ENCODE measurements at places on chromosomes 12 and 14. TPM values are rescaled to one million over a fixed set of nuclear protein-coding genes. Genes with fewer than 3 reads are reported as not detected.

The LUM gene
- 606 TPM for polyA plus RNA-seq

The ESPL1 gene
- polyA plus RNA-seq: 6.0 TPM

The CCDC60 gene
- polyA plus RNA-seq: 0.37 TPM

The KRT81 gene
- 0.11 TPM for polyA plus RNA-seq

The SLC10A1 gene
- polyA plus RNA-seq: not detected

The FIGNL2 gene
- polyA plus RNA-seq: 1.4 TPM

GRCh38 chr12:49806321-49806813 lies 21.8 kb downstream of the NCKAP5L start:
- DNase-seq: no peak

DNA sequence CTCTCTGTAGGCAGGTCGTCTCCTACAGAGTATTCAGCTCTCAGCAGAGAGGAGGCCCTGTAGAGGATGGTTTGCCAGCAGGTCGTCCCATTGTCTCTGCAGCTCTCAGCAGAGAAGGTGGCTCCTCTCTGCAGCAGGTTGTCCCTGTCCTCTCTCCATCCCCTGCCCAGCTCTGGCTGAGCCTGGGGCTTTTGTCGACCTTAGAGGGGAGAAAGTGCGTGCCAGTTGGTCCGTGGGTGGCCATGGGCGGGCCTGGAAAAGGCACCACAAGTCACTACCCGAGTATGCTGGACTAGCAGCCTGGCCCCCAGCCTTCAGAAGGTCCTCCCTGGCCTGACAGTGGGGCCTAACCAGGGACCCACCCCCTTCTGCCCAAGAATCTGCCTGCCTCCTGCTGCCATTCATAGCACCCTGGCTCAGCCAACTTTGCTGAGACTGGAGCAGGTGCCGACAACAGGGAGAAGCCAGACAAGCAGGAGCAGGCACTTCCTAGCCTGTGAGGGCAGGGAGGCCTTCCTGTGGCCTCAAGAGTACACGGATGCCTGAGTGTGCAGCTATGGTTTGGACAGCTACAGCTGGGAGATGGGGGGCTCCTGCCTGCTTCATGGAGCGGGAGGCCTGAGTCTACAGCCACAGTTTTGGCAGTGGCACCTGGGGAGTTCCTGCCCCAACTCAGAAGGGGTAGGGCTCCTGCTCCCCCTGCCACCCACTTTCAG lies 59.7 kb upstream of the KCNH3 start:
- DNase-seq: no peak

GRCh38 chr12:1720494-1720893 lies 29.6 kb downstream of the ADIPOR2 start:
- DNase-seq: no peak

GRCh38 chr12:26044007-26044394 lies 80.8 kb downstream of the BHLHE41 start:
- DNase-seq: peak; percentile 35

DNA sequence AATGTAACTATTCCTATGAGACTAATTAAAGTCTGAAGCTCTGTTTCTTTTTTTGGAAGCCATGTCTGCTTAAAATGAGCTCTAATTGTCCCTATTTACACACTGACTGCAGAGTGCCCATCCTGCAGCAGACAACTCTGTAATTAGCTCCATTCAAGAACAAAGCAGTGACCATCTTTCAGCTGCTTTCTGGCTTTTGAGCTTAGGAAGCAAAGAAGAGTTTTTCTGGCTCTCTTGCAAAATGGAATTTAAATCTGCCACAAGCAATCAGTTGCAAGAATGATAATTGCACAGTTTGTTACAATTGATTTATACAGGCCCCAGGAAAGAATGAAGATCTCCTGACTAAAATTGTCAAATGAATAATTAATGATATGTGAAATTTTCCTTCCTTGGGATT lies 83.4 kb downstream of the GAS2L3 start:
- no peak for DNase-seq

DNA sequence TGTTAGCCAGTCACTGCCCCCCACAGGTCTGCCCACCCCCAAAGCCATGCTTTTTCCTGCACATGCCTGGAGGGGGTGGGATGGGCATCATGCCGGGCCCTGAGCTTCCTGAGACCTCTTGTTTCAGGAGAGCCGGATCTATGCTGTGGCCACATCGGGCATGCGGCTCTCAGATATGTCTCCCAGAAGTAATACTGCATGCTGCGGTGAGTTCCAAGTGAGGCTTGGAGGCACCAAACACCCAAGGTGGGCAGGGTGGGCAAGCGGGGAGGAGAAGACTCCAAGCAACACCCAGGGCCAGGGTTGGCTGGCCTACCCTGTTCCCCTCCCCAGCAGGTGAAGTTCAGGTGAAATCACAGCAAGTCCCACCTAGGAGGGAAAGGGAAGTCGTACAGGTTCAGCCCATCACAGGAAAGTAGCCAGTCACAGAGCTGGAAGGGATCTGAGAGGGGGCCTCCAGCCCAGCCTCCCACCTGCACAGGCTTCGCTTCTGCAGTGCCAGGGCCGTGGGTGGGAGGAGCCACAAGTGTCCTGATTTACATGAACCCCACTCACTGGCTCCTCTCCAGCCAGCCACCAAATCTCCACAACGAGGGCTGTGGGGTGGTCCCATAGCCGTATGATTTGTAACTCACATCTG lies 30.9 kb downstream of the PIGH start:
- no peak for DNase-seq

DNA sequence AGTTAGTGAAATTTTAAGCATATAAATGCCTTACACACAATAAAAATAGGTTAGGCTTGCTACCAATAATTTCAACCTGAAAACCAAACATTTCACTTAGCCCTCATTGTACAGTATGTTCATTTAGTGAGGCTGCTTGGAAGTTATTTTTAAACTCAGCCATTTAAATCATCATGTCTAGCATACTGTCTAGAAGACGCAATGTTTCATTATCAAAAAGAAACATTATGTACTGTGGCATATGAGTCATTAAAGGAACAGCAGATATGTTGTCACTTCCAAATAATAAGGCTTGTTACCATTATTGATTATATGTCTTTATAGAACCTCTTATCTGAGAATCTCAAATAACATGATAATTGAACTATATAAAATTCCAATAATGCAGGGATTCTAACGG lies 304.7 kb downstream of the RMST start:
- no peak for DNase-seq

GRCh38 chr12:62705846-62706245 lies 229.1 kb downstream of the PPM1H start:
- no peak for DNase-seq

GRCh38 chr14:44109036-44109435 lies 398.0 kb downstream of the FSCB start:
- no peak for DNase-seq

GRCh38 chr14:71541973-71542690 lies 390.1 kb upstream of the RGS6 start:
- DNase-seq: no peak

- DNase-seq: no peak
Measured at GRCh38 chr14:105447651-105448640, 26.7 kb upstream of the CRIP2 start.

DNA sequence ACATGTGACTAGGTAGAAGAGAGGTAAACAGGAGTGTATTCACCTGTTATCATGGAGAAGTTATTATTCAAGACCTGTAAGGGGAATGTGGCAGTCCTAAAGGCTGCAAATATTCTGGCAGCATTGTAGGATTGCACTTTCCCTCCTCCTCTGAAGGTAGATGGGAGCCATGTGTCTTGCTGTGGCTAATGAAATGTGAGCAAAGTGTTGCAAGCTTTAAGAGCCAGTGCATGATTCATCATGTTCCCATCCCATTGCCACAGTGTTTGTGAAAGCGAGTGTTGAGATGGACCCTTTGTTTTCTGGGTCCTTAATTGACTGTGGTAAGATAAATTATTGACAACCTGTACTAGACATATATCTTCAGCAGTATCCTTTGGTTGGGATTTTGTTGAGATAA lies 128.7 kb downstream of the RGS6 start:
- no peak for DNase-seq

GRCh38 chr14:101007765-101008164 lies 104.2 kb upstream of the RTL1 start:
- DNase-seq: no peak

GRCh38 chr12:132286912-132287311 lies 42.5 kb downstream of the GALNT9 start:
- DNase-seq: no peak

- DNase-seq: no peak
Measured at GRCh38 chr14:65704437-65704836, 291.9 kb downstream of the FUT8 start.

DNA sequence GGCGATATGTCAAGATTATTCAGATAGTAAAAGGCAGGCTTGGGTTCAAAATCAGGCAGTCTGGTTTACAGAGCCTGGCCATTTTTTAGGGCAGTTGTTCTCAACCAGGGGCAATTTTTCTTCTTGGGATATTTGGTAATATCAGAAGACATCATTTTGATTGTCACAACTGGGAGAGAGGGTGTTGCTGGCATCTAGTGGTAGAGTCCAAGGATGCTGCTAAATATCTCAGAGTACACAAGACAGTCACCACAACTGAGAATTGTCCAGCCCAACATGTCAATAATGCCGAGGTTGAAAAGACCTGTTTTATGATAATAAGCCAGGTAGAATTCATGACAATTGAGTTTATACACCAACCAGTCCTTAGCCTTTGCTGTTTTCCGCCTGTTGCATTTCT lies 733.9 kb downstream of the NRXN3 start:
- DNase-seq: no peak

GRCh38 chr12:57735198-57735855 lies 3.2 kb downstream of the AGAP2 start:
- DNase-seq: no peak

DNA sequence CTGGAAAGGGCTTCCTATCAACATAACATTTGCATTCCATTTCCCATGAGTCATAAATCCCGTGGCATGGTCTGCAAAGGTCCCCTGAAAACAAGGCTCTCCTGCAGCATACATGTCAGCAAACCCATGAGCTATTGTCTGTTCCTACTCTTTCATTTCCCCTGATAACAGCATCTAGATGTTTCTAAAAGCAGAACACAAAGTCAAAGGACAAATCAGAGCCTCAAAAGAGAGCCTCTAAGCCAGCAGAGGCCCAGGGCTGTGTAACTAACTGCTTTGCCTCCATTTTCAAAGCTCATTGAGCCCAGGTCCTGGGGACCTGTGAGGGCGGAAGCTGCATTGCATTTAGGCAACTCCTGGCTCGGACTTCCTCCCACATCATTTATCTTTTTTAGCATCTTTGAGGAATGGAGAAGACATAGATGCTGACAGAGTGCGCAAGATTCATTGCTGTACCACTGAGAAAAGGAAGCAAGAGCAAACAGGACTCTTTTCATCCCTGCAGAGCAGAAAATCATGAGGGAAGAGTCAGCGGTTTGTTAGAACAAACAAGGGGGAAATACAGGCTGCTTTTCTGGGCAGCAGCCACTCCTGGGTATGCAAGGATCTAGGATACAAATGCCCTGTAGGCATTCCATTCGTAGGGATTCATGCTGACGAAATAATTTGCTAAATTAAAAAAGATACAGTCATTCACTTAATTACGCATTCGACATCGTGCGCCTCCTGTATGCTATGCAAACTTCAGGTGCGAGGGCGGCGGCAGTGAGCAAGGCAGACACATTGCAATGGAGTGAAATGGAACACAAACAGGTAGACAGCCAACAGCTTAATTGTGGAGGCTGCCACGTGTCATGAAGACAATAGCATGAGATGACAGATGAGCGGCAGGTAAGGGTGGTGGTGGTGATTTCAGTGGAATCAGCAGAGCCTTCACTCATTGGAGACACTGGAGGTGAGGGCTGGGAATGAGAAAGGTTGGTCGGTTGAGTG lies 131.0 kb downstream of the TMEM132D start:
- no peak for DNase-seq

DNA sequence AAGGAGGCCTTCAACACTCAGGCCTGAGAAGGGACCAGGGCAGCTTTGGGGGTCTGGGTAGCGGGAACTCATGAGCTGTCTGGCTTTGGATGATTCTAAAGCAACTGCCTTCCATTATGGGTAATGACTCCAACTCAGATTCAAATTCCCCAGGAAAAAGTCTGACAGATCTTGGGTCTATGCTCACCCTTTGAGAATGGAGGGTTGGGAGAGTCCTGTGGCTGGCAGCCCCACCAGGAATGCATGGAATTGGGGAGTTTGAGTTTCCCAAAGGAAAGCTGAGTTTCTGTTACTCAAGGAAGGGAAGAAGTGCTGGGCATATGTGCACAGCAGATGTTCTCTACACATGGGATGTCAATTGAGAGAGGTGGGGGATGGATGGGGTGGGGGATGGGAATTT lies 22.4 kb upstream of the LTBP2 start:
- DNase-seq: no peak

DNA sequence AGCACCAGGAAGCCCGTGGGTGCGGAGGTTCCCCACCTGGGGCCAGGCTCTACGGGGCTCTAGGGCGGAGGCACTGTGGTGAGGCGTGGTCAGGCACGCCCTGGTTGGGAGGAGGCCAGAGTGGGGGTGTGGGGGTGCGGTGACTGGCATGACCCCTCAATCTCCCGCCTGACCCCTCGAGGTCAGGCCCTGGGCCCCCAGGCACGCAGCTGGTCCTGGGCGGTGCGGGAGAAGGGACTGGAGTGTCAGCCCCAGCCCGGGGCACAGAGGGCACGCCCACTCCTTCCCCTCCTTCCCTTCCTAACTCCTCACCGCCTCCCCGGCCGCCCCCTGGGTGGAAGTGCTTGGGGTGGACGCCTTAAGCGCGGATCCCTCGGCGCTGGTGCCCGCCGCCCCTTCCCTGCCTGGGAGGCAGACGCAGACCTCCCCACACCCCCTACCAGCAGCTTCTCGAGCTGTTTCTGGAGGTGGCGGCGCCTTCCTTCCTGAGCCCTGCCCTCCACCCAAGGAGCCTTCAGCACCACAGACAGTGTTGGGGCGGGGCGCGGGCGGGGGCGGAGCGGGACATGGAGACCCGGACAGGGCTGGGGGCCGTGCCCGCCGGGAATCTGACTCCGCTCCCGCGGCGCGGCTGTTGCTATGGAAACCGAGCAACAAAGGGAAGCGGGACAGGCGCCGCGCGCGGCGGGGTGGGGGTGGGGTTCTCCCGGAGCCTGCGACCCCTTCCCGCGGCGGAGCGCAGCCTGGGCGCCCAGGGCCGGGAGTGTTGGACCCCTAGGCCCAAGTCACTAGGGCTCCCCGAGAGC lies 741 bp upstream of the CRIP2 start:
- peak; percentile 78 for DNase-seq

GRCh38 chr12:69779928-69780327 lies 41.3 kb downstream of the RAB3IP start:
- no peak for DNase-seq

DNA sequence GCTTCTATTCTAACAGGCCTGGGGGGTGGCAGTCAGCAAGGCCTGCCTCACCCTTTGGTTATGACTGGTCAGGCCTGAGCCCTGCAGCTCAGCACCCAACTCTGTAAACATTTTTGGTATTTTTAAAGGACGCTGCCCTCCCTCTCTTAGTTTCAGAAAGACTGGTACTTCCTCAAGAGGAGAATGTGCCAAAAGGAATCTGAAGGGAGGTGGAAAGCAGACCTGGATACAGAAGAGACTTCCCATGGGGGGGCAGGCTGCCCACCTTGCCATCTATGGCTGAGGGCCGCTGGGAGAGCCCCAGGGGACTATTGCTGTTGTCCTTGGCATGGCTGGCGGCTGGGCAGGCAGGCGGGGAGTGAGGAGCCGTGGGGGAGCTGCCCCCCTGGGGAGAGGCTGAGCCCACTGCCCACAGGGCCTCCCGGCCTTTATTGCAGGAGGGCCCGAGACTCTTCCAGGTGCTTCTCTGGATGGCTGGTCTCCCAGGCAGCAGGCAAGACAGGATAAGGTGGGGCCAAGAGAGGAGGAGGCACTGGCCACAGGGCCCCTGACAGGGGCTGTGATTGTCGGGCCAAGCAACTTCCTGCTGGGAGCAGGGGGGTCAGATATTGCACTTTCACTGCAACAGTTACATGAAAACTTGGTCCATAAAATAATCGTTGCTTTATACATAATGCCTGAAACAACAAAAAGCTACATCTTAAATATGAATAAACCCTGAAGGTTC lies 3.5 kb downstream of the ARL6IP4 start:
- no peak for DNase-seq

- no peak for DNase-seq
Measured at GRCh38 chr12:18651525-18651924, 86.3 kb downstream of the PLCZ1 start.

All from muscle of arm (tissue), 14 donors.